NCI-H1930 (cell line): ENCODE measurements at places on chromosomes 13 and 19.

DNA sequence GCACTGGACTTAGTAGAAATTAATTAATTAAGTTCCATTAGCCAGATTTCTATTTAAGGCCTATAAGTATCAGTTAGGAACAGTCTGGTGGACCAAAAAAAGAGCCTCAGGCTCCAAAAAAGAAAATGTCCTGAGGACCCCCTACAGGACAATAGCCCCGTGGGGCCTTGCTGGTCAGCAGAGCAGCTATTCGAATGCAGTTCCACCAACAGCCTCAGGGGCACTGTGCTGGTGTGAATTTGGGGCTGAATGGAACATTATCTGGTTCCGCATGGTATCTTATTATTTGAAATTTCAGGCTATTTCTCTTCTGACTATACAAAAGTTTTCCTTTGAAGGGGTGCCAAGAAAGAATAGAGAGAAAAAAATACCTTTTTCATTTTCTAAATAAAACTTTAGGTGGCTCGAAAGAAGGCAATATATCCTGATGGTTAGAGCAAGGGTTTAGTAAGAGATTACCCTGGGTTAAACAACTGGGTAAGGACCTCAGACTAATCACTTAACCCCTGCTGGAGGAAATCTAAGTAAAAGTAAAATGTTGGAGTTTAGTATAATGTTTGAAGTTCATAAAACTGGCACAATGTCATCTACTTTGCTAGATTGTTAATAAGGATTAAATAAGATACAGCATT, 147.2 kb downstream of the MIPEP start:
- no peak for DNase-seq

DNA sequence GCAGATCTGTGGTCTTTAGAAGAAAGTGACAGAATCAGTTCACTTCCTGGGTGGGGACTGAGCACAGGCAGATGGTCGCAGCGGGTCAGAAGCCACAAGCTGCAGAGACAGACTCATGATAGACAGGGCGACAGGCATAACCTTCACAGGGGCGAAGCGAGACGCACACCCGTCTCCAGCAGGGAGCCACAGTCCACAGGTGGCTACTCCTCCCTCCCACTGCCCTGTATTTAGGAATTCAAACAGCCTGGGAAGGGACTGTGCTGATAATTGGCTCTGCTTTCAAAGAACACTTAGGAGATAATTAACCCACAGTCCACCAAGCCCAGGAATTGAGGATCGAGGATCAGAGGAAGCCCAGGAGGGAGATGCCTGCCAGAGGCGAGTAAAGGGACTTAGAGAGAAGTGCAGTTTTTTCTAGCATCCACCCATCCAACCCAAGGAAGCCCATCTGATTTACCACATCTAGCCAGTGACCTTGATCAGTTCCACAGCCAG, 23.2 kb downstream of the RFX2 start:
- no peak for DNase-seq

GRCh38 chr13:74835579-74835978, 646.4 kb downstream of the TBC1D4 start:
- DNase-seq = no peak

- no peak for DNase-seq
Measured at GRCh38 chr13:34777089-34777913, 164.8 kb upstream of the NBEA start.

- DNase-seq = no peak
Measured at GRCh38 chr19:16446724-16447368, 24.9 kb downstream of the EPS15L1 start.

DNA sequence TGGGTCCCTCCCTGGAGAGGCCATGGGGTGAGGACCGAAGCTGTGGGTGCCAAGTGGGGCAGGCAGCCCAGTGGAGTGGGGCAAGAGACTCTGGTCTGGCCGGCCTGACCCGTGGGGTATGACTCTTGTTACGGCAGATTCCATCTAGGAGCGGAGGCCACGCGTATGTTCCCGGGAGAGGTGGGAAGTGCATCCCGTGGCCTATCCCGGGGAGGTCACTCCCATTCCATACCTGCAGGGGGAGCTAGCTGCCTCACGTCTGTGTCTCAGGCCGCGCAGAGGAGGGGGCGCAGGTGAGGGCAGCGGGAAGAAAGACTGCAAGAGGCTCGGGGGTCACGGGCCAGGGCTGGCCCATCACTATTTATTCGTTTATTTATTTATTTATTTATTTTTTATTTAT, 4.9 kb downstream of the CSNK1G2 start:
- DNase-seq = peak; percentile 15

DNA sequence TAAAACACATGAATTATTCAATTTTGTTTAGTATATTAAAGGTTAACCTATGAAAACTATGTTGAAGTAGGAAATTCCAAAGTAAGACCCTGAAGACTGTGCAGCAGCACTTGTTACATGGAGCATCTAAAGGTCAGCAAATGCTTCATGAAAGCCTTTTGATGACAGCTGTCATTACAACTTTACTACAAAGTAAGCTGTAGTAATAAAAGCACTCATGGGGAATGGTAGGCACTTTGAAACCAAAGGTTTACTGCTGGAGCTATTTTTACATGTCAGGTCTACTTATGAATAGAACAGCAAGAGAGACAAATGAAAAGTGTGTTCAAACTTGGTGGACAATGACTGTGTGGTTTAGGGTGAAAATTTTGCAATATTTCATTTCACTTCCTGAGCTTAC, 672.5 kb upstream of the PCDH20 start:
- DNase-seq = no peak

DNA sequence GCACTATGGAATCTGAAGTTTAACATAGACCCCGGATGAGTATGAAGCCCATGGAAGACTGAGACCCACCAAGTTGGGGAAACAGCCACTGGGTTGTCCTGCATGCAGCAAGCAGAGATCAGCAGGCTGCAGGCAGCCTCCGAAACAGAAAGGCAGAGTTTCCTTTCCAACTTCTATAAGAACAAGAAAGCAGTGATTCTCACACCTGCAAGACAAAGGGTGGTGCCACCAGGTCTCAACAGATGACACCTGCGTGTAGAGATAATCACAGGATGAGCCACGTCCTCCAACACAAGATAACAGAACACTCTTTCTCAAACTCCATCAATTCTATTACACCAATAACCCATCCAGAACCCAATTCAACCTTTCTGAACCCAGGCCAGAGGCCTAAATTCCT, 457.9 kb downstream of the FOXO1 start:
- no peak for DNase-seq

DNA sequence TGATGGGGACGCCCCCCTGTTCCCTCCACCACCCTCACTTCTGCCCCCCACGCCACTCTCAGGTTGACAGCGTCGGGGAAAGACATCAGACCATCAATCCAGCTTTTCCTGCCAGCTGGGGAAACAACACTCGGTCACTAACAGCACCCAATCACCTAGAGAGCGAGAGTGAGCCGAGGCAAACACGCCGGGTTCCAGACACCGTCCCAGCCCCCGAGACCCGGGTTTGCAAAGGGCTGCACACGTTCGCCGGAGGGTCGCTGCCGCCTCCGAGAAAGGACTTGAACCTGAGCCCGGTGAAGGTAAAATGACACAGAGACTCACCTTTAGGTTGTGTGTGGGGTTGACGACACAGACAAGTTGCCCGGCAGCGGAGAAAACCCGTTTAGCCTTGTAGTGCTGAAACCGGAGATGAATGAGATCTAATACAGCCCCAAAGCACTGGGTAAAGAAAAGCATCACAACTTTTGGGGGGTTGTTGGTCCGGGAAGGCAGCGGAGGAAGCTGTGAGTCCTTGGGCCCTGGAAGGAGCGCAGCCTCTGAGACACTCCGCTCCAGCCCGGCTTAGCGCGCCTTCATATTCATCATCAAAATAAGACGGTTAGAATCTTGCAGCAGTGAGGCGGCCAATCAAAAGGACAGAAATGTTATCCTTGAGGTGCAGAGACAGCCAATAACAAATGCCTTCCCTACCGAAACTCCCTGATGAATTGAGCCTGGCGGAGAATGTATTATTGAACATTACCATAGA, at the start of gene SIAH3:
Gene SIAH3, minus strand, starts transcription at position 583 of the 751 bp plus-strand sequence. Its CDS starts 124 bp downstream, at position 459.
- DNase-seq = no peak

DNA sequence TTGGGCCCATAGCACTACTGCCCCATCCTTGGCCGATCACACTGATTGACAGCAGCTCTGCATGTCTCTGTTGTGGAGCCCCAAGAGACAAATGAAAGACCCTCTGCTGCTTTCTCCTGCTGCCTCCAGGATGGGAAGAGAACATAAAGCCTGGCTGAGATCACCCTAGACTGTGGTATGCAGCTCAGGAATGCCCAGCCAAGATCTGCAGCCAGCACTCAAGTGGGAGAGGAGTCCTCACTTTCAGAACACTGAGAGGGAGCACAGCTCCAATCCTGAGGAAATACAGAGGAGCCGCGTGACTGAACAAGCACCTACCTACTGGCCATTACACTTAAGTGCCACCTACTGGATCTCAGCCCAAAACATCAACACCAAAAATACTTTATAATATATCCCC, 203.0 kb downstream of the POSTN start:
- no peak for DNase-seq

DNA sequence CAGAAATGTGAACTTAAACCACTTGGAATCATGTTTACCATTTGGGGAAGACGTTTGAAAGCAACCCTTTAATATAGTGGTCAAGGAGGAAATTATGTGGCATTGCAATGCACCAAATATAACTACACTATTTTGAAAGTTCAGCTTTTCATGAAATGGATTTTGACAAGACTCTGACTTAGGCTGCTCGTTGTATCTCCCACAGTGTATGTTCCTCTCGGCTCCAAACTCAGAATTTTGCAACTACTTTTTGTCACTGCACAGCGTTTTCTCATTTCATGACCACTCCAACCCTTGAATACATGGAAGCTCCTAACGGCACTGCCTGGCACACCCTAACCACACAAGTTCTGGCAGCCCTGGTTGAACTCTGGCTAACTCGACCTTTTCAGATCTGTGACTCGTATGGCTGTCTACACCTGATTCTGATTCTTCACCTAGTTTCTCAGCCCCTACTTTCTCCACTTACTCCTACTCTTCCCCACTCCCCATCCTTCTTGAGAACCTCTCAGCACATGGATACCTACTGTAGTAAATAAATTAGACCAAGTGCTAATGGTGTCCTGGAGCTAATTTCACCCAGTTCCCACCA, 7.0 kb upstream of the POMP start:
- DNase-seq = no peak

DNA sequence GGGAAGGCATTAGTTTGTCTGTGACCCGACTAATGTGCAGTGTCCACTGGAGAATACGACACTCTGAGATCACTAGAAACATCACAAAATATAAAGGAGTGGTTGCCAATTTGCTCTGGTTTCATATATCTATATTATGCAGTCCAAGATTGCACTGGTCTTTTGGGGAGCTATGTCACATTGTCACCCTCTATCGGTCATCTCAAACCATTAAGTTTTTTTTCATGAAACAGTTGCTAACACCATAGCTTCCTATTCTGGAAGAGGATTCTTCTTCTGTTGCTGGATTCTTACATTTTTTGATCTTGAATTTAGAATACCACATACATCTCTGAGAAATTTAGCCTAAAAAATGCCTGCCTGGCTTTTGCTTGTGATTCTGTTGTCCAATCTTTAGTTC, 168.6 kb downstream of the LACC1 start:
- no peak for DNase-seq

- DNase-seq = no peak
Measured at GRCh38 chr19:48878196-48879024, 6.2 kb downstream of the PPP1R15A start.

DNA sequence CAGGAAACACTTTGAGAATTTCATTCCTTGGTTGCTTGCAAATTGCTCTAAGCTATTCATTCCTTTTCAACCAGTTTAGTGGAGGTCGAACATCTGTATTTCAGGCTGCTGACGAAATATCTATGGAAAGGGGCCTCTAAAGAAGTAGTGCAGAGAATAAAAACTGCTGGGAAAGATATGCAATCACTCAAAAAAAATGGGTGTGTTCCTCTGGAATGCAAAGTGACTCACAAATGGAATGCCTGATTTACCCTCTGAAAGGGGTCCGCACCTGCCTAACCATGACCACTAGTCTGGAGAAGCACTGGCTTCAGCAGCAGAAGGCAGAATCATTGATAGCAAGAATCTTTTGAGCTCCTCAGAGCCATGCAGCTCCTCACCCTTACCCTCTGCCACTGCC, 129.4 kb downstream of the PCDH9 start:
- no peak for DNase-seq

DNA sequence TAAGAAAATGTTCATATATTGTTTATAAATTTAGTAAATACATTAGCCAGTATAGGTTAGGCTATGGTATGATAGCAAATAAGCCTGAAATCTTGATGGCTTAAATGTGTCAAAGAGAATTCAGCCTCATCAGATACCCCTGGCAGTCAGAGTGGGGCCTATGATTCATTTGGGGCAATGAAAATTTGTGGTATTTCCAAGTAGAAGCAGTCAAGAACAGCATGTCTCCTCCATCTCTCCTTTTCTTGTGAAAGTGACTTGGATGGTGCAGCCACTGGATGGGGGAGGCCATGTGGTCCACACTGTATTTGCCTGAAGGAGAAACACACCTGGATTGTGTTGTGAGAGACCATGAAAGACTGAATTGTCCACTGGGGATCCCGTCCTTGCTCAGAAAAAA, 82.7 kb downstream of the DLEU7 start:
- DNase-seq = no peak

DNA sequence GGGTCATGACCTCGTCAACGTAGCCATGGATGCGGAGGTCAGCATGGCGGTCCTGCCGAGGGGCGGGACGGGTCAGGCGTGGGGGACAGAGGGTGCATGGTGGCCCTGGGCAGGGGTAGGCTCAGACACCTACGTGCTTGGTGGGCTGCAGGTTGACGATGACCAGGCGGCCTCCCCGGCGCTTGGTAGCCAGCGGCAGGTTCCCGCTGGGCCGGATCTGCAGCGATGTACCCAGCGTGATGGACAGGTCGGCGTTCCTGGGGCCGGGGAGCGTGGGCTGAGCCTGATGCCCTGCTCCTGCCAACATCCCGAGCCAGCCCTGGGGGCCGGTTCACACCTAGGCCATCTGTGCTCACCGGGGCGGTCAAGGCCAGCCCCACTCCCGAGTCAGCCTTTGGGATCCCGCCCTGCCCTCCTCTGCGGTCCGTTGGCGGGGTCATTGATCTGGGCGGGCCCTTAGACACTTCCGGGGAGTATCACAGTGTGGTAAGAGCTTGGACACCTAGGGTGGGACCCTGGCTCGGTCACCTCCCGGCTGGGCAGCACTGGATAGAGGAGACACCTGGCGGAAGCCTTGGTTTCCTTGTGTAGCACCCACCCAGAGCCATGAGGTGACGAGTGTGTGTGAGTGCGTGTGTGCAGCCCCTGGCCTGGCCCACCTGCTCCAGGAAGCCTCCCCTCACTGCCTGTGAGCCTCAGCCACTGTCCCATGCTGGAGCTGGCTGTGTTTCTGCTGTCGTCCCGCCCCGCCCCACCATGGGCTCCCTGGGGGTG, 7.3 kb downstream of the SIRT6 start:
- no peak for DNase-seq

GRCh38 chr13:42109957-42110356, 61.5 kb downstream of the DGKH start:
- no peak for DNase-seq

DNA sequence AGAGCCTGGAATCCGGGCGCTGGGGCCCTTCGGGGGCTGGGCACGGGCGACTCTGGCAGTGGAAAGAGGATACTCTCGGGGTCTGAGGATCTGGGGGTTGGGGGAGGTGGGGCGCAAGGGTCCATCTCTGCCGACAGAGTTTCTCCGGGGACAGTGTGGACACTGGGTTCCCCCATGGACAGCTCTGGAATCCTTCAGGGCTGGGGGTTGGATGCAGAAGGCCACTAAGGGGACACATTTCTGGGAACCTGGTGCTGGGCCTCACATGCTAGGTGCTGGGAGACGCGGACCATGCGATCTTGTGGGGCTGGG, 2.3 kb downstream of the TGFBR3L start:
- no peak for DNase-seq
